ENCODE measurements at places on chromosomes 1 and 21. TPM values are rescaled to one million over a fixed set of nuclear protein-coding genes. Genes with fewer than 3 reads are reported as not detected.

Gene RHBG
- total RNA-seq: not detected

Gene KIAA1614
- total RNA-seq: 0.09 TPM

Gene PRDM16
- total RNA-seq: not detected

DNA sequence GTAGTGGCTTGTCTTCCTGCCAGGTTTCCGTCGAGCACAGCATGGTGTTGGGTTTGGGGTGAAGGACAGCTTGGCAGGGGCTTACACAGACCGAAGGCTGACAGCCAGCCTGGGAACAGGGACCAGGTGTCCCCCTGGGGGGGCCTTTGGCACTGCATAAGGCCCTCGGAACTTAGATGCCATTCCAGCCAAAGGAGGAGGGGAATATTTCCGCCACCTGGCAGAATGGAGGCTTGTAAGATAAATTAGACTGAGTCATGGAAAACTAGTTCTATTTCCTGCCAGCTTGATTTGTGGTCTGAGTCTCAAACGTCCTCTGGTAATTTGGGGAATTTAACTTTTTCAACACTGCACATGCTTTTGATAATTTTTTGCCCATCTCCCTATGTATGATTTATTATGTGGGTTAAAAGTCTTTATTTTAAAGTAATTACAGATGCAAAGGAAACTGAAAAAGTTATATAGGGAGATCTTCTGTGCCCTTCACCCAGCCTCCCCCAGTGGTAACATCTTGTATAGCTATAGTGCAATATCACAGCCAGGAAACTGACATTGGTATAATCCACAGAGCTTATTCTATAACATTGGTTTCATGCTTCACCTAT is 11.5 kb upstream of the TMEM51 start:
- no peak for DNase-seq

Data from activated T-helper 2 cell treated with anti-CD3 and anti-CD28 coated beads, Interferon-gamma antibody, Interleukin-2, Interleukin-4, amounts not matched to agents 10 μg/mL and 5 μg/mL and 100 μg/mL, durations not matched to agents 14 hours and 24 hours and 36 hours (primary cell).